ENCODE measurements at places on chromosomes 5 and 9. TPM values are rescaled to one million over a fixed set of nuclear protein-coding genes. Genes with fewer than 3 reads are reported as not detected.

DNA sequence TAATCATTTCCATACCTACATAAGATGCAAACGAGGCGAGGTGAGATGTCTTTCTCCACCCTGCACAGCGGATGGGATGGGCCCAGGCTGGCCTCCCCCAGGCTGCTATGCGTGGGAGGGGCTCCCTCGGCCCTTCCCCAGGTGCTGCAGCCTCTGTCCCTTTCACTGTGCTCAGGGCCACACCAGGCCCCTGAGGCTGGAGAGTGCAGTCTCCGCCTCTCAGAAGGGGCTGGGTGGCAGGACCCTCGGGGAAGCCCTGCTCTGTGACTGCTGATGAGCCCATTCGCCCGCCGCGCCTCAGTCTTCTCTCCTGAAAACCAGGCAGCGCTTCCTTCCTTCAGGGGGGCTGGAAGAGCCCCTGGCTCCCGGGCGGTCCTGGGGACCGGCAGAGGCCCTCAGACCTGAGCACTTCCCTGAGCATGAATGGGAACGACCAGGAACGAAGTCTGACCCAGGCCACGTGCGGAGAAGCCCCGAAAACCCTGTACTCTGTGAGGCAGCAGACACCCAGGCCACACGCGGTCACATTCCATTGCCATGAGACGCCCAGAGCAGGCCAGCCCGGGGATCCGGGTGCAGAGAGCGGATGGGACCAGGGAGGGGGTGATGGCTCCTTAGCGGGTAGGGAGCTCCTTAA, 21.9 kb upstream of the NOTCH1 start:
- H3K27ac ChIP-seq: peak overlapping the region; percentile 84
- DNase-seq: peak; percentile 66
- H3K4me1 ChIP-seq: peaks cover 52% of the 10 kb centered on the region
- no peak overlapping the region for H3K4me3 ChIP-seq
- no peaks in the 10 kb centered on the region for H3K36me3 ChIP-seq

DNA sequence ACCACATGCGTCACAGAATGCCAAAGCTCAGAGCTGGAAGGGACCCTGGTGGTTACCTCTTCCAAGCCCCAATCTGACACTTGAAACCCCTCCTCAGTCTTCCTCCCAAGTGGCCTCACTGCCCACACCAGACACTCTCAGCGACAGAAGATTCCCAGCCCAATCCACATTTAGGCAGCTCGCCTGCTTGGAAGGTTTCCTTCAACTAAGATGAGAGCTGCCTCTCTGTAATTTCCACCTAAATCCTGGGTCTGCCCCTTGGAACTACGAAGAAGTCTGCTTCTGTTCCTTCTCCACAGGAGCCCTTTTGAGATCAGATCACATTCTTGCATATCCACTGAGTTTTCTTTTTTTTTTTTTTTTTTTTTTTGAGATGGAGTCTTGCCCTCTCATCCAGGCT, 83.7 kb downstream of the PAX5 start:
- no peak overlapping the region for H3K27ac ChIP-seq
- DNase-seq: no peak
- H3K36me3 ChIP-seq: no peaks in the 10 kb centered on the region
- H3K4me3 ChIP-seq: no peak overlapping the region
- no peaks in the 10 kb centered on the region for H3K4me1 ChIP-seq
- H3K27me3 ChIP-seq: no peaks in the 10 kb centered on the region

- H3K4me3 ChIP-seq: no peak overlapping the region
- H3K27ac ChIP-seq: no peak overlapping the region
- no peaks in the 10 kb centered on the region for H3K27me3 ChIP-seq
- H3K4me1 ChIP-seq: no peaks in the 10 kb centered on the region
Measured at GRCh38 chr9:89817151-89817950, 212.5 kb downstream of the GADD45G start.

DNA sequence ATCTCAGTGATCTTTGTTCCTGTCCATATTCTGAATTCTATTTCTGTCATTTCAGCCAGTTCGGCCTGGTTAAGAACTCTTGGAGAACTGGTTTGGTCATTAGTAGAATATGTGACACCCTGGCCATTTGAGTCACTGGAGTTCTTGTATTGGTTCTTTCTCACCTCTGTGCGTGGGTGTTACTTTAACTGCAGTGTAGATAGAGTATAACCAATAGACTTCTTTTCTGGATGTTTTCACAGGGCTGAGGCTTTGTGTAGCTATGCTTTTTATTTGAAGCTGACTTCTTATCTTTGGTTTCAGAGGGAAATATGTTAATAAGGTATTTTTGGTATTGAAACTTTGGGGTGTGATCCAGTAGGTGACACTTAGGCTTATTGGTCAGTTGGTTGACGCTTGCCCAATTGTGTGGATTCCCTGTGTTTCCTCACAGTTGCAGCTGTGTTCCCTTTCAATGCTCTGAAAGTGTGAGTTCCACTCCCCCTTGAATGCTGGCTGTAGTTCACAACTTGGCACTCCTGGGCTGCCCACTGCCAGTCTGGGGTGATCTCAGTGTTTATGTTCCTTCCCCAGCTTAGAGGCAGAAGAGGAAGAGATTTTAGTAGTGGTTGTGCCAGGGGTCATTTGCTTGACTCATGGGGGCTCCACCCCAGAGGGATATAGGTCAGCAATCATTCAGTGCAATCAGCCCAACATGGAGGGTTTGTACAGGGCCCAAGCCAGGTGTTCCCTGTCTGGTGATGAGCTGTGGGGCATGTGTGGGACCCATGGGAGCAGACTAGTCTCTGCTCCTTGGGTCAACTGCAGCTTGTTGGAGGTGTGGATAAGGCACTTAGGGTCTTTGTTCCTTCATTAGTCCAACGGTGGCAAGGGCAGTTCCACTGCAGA, 34.9 kb upstream of the TEK start:
- no peaks in the 10 kb centered on the region for H3K27me3 ChIP-seq
- no peaks in the 10 kb centered on the region for H3K36me3 ChIP-seq
- no peak for DNase-seq
- no peak overlapping the region for H3K4me3 ChIP-seq

Gene OMD
- not detected for total RNA-seq

Gene MIER3
- 52.7 TPM for total RNA-seq

Gene KIF4B
- total RNA-seq: 0.14 TPM

- peak; percentile 82 for DNase-seq
- no peak overlapping the region for H3K4me3 ChIP-seq
Measured at GRCh38 chr5:140219068-140219991, 44.3 kb downstream of the CYSTM1 start.

DNA sequence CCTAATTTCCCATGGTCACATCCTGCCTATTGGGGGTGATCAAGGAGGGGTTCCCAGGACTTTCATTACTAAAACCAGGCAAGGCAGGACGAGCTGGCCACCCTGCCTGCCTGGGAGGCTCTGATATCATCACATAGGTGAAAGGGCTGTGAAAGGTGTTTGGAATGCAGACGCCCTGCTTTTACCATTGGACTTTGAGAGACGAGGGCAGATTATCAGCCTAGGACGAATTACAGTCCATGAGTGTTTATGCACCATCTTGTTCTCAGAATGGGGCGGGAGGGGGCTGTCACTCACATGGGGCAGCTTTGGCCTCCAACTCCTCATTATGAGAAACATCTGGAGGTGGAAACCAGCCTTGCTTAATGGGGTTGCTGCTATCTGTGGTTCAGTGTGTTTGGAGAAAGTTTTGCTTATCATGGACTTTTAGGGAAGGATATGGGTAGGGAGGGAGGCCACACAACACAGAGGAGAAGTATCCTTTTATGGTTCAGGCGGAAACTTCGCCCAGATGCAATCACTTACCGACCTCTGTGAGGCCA, 69.8 kb upstream of the UBTD2 start:
- peak; percentile 56 for DNase-seq
- H3K27ac ChIP-seq: peak overlapping the region; percentile 91
- H3K4me3 ChIP-seq: no peak overlapping the region
- H3K27me3 ChIP-seq: no peaks in the 10 kb centered on the region
- H3K4me1 ChIP-seq: peaks cover 32% of the 10 kb centered on the region

DNA sequence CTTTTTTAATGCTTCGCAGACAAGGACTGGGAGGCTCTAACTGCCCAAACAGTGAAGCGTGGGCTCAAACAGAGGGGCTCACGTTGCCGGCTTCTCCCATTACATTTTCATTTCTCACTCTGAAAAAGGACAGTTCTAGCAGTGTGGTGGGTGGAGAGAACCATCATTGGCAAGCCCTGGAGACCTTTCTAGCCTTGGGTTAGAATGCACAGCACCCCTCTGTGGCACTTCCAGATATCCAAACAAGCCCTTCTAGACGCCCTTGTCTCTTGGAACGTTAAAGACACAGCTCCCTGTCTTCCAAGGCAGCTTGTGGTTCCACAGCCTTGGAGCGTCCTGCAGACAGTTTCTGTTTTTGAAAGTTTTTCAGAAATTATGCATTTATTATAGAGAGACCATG, 52.1 kb downstream of the MVB12B start:
- no peak for DNase-seq
- H3K27me3 ChIP-seq: no peaks in the 10 kb centered on the region
- H3K36me3 ChIP-seq: no peaks in the 10 kb centered on the region
- peaks cover 32% of the 10 kb centered on the region for H3K4me1 ChIP-seq

GRCh38 chr5:125583321-125584139, 837.1 kb upstream of the ZNF608 start:
- no peak overlapping the region for H3K4me3 ChIP-seq
- no peak overlapping the region for H3K27ac ChIP-seq
- peaks cover 7% of the 10 kb centered on the region for H3K4me1 ChIP-seq
- no peaks in the 10 kb centered on the region for H3K36me3 ChIP-seq
- no peaks in the 10 kb centered on the region for H3K27me3 ChIP-seq
- no peak for DNase-seq

Gene SPINK7
- total RNA-seq: not detected

Gene NUTM2F
- not detected for total RNA-seq

DNA sequence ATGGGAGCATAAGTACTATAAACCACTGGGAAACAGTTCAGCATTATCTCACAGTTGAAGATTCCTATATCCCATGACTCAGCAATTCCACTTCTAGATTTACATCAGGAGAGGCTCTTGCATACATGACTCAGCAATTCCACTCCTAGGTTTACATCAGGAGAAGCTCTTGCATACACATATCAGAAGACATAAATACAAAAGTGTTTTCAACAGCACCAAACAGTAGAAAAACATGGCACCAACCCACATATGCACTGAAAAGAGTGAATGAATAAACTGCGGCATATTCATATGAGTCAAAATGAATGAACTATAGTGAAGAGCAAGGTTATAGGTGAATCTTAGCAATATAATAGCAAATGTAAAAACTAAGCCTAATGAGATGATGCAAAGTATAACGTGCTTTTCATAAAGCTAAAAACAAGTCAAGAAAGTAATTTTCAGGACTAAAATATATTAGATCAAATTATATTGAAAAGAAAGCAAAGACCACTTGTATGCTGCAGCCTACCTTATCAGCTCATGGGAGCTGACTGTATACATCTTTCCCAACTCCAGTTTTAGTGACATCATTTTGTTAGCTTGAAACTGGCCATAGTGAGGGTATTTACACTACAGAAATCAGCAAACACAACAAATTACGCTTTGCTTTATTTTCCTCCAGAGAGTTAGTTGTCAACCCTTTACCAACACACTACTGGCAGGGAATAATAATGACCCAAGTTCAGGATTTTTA, 95.8 kb downstream of the ANKRD18B start:
- H3K27ac ChIP-seq: no peak overlapping the region
- H3K4me1 ChIP-seq: no peaks in the 10 kb centered on the region
- H3K27me3 ChIP-seq: no peaks in the 10 kb centered on the region
- no peak for DNase-seq
- no peak overlapping the region for H3K4me3 ChIP-seq
- no peaks in the 10 kb centered on the region for H3K36me3 ChIP-seq

Gene IL5
- total RNA-seq: not detected

GRCh38 chr5:160011471-160011870, 2.5 kb downstream of the TTC1 start:
- peaks cover 5% of the 10 kb centered on the region for H3K4me1 ChIP-seq
- no peak for DNase-seq
- no peak overlapping the region for H3K4me3 ChIP-seq
- no peaks in the 10 kb centered on the region for H3K27me3 ChIP-seq
- H3K27ac ChIP-seq: no peak overlapping the region

Gene TRIO
- total RNA-seq: 92.0 TPM

GRCh38 chr9:89899573-89899972, 294.8 kb downstream of the GADD45G start:
- H3K36me3 ChIP-seq: no peaks in the 10 kb centered on the region
- DNase-seq: no peak
- no peak overlapping the region for H3K27ac ChIP-seq
- H3K27me3 ChIP-seq: no peaks in the 10 kb centered on the region

GRCh38 chr9:137421838-137422603, 941 bp downstream of the EXD3 start:
- H3K36me3 ChIP-seq: no peaks in the 10 kb centered on the region
- H3K4me1 ChIP-seq: peaks cover 16% of the 10 kb centered on the region
- H3K27ac ChIP-seq: peak overlapping the region; percentile 58
- H3K27me3 ChIP-seq: no peaks in the 10 kb centered on the region

DNA sequence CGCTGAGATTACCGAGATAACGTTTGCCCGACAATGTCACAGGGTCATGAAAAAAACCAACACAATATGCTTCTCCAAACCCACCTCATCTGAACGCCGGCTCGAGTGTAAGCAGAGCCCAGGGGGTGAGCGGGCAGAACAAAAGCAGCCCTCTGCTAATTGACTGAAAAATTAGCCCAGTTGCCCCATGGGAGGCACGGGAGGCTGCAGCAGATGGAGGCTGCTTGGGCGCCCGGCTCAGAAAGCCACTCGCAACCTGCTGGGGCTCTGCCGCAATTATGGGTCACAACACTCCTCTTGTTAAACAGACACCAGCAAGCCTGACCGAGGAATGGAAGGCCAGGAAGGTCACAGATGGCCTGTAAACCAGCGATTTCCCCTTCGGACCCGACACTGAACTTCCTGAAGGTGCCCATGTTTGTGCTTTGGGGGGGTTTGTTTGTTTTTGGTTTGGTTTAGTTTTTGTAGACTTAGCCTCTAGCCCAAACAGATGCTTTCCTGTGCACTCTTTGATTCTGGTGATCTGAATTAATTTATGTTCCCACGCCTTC, 104.6 kb upstream of the IRX1 start:
- H3K27ac ChIP-seq: no peak overlapping the region
- H3K4me3 ChIP-seq: no peak overlapping the region
- no peaks in the 10 kb centered on the region for H3K36me3 ChIP-seq
- no peaks in the 10 kb centered on the region for H3K4me1 ChIP-seq
- no peak for DNase-seq

GRCh38 chr5:90264689-90265544, 144.6 kb downstream of the CETN3 start:
- peak; percentile 77 for DNase-seq
- no peaks in the 10 kb centered on the region for H3K27me3 ChIP-seq
- H3K4me1 ChIP-seq: 0 out of 2 replicates have a peak, but pooled peaks cover 10% of the 10 kb centered on the region
- H3K36me3 ChIP-seq: no peaks in the 10 kb centered on the region

DNA sequence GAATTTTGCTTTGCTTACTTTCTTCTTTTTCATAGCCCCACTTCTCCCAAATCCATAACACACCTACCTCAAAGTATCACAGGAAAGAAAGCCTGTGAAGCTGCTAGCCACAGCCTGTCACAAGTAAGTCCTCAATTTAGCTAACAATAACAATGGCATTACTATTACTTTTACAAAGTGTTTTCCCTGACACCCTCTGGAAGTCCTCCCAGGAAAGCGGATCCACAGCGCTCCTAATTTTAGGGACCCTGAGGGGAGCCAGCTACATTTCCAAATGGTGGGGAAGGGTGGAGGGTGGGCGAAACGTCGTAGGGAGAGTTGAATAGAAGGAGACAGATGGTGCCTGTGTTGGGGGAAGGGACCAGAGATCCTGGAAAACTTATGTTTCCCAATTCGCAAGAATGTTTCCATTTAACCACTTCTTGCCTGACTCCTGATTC, 523 bp upstream of the WWC1 start:
- no peaks in the 10 kb centered on the region for H3K36me3 ChIP-seq
- peaks cover 66% of the 10 kb centered on the region for H3K4me1 ChIP-seq
- no peak for DNase-seq
- H3K4me3 ChIP-seq: peak overlapping the region; percentile 77
- H3K27ac ChIP-seq: peak overlapping the region; percentile 95

- no peaks in the 10 kb centered on the region for H3K36me3 ChIP-seq
- no peak overlapping the region for H3K4me3 ChIP-seq
- no peaks in the 10 kb centered on the region for H3K27me3 ChIP-seq
- H3K4me1 ChIP-seq: no peaks in the 10 kb centered on the region
Measured at GRCh38 chr5:14771189-14771588, 100.4 kb downstream of the ANKH start.
